GM12864 (cell line): ENCODE measurements at places on chromosomes 16 and 17.

DNA sequence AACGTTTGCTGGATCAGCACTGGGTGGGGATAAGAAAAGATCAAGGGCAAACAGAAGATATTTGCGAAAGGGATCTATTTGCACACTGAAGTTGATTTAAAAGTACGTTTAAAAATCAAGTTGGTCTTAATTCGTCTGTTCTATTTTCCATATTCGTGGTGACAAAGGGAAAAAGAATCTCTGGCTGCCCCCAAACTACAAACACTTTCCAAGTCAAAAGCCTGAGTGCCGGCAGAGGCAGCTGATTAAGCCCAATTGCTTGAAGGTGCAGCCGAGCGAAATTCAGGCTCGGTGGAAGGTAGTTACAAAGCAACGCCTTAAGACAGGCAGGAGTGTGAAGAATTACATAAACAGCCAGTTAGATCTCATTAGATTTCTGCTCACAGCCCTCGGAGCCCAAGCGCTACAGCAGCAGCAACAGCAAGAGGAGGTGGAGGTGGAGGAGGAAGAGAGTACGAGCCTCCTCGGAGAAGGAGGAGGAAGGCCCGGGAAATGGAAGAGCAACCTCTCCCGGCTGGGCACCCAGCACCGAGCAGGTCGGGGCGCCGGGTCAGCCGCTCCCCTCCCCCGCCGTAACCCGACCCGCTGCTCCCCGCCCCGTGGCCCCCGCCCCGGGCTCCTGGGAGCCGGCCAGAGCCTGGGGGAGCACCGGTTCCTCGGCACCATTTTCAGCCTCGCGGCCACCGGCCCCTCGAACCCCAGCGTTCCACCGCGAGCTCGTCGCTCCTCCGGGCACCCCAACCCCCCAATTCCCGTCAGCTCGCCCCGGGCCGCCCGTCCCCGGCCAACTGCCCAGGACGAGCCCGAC, 890 bp downstream of the TOB1 start:
- DNase-seq: no peak

DNA sequence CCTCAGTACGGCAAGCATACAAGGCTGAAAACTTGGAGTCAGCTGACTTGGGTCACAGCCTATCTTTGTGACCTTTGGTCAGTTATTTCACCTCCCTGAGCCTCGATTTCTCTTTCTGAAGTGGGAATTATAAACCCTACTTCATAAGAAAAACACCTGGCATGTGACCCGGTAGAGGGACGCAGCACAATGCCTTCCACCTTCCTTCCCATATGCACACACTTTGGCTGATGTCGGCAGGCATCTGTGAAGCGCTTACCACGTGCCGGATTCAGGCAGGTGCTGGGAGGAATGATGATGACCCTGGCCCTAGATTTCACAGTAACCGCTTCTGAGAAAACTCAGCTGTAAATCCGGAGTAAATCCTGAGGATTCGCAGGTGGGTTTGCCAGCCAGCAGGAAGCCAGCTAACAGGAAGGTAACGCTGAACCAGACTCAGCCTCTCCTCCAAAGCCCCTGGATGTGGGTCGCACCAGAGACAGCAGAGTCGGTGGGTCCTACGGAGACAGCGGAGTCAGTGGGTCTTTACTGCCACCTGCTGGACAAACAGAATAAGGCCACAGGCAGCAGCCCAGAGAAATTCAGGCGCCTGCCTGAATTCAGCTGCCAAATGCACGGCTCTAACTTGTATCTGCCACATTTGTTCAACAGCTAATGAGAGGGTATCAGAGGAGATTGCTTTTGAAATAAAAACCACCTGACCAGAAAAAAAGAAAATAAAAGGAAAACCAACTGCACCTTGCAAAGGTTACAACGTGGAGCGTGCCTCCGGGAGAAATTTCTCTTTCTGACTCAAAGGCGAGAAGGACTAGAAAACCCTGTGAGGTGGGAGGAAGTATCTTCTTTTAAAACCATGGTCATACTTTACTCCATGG, 16.6 kb downstream of the COPRS start:
- DNase-seq: no peak

DNA sequence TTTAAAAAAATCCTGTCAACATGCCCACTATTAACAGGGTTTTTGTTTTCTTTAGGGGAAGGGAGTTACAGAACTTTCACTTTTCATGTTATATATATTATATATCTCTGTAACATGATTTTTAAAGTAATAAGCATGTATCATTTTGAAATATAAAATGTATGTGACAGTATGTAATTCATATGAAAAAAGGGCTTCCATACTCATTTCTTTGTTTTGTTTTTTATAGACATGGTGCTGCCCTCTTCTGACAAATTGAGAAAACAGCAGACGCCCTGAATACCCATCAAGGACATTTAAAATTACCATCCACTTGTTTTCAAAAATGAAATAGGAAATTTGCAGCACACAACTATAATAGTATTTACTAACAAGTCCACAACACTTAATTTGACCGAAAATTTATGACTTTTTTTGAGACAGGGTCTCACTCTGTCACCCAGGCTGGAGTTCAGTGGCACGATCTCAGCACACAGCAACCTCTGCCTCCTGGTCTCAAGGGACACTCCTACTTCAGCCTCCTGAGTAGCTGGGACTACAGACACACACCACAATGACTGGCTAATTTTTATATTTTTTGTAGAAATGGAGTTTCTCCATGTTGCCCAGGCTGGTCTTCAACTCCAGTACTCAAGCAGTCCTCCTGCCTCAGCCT, 30.4 kb downstream of the CFDP1 start:
- DNase-seq: no peak

DNA sequence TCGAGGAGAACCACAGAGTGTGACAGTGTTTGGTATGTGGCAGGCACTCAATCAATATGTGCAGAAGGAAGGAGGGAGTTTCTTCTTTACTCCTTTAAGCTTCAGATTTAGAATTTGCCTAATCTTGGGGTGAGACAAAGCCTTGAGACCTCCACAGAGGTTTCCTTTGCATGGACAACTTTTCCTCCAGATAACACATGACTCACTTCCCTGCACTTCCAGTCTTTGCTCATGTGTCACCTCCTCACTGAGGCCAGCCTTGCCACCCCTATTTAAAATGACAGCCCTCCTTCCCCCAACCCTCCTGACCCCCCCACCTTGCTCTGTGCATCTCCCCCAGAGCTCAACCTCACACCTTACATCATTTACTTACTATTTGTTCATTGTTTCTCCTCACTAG, 17.4 kb upstream of the NOS2 start:
- no peak for DNase-seq

GRCh38 chr16:28241924-28242323, 30.2 kb upstream of the XPO6 start:
- no peak for DNase-seq

- no peak for DNase-seq
Observed at GRCh38 chr16:4601036-4601863, 13.4 kb downstream of the UBALD1 start.

DNA sequence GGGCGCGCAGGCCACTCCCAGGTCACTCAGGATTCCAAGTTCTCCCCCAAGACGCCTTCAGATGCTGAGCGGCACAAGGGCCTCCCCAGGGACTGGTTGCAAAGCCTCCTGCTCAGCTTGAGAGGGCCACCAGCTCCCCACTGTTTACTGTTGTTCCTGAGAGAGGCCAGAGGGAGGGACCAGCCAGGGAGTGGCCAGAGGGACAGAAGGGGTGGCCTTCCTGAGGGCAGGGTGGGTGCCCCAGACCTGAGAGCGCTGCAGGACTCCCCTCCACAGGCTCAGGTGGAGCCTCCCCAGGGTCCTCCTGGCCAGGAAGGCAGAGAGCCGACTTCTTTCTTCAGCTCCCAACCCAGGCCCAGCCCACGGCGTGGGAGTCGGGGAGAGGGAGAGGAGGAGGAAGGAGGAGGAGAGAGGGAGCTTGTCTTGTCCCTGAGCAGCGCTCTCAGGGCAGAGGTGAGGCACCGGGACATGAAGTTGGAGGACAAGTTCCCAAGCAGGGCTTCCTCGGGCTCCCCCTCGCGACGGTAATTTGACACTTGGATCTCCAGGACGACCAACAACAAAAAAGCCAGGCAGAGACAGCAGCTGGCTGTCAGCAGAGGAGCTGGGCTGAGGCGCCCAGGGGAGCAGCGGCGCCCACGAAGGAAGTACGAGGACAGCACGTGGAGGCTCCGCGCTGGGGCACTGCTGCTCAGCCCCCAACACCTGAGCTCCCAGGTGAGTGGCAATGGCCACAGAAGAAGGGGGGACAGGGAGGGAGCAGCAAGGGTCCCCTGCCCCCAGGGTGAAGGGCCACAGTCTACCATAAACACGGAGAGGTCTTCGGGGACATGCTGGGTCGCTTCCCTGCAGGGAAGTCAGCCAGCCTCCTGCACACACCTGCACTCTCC, 497 bp downstream of the SMIM5 start:
- DNase-seq: peak; percentile 19

- DNase-seq: peak; percentile 89
Observed at GRCh38 chr16:17134586-17134985, 336.2 kb downstream of the XYLT1 start.

DNA sequence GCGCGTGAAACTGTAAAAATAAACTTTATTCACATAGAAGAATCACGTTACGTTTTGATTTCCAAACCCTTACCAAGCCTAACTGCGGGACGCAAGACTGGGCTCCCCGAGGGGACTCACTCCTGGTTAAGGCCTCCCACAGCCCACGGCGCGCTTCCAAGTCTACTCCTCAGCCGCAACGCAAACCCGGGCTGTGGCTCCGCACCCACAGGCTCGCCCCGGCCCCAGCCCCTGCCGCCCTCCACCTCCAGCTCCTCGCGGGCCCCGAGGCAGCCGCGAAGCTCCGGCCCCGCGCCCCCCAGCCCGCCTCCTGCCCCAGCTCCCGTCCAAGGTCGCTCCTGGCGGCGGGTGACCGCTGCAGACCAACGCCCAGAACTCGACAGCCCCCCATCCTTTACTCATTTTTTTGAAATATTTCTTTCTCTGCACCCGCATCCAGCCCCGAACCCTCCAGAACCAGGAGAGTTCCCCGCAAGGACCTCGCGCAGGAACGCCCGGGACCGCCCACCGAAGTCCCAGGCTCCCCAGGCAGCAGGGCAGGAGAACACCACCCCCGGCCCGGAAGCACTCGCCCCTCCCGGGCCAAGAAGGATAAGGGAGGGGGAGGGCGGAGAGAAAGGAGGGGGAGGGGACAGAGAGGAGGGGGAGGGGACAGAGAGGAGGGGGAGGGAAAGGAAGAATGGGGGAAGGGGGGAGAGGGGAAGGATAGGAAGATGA, 912 bp downstream of the USP22 start:
- no peak for DNase-seq
